Activated T-helper 9 cell treated with anti-CD3 and anti-CD28 coated beads, Interleukin-2, amount 50 U/mL, for 16 hours (primary cell): ENCODE measurements at places on chromosomes 12 and 14.

DNA sequence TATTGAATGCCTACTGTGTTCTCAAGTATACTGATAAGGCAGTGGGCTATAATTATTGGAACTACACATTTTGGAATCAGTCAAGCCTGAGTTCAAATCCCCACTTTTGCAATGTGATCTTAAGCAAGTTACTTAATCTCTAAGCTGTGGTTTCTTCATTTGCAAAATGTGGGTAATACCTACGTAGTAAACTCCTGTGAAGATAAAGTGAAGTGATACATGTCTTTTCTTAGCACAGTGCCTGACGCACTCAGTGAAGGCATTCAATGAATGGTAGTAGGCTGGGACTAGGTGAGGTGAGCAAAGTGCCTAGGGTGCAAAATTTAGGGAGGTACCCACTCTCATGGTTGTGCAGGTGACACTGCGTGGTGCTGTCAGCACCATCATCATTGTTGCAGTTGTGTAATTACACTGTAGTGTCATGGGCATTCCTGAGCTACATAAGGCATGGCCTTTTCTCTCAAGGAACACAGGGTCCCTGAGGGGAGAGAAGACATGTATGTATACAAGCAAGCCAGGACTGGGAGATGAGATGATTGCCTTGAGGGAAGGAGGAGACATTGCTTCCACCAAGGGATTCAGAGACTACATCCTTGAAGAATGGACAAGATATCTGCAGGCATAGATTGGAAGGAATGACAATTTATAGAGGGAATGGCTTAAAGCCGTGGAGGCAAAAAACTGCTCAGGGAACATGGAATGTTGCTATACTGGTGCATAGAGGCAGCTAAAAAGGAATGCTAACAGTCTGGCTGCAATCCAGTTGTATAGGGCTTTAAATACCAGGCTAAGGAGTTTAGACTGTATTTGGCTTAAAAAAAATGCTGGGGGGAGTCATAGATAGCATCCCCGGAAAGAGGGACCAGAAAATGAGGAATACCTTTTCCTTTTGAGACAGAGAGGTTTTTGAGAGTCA, 129.2 kb upstream of the ARHGAP5 start:
- no peak for DNase-seq

GRCh38 chr14:105076296-105076804, 11.1 kb upstream of the GPR132 start:
- DNase-seq = no peak

DNA sequence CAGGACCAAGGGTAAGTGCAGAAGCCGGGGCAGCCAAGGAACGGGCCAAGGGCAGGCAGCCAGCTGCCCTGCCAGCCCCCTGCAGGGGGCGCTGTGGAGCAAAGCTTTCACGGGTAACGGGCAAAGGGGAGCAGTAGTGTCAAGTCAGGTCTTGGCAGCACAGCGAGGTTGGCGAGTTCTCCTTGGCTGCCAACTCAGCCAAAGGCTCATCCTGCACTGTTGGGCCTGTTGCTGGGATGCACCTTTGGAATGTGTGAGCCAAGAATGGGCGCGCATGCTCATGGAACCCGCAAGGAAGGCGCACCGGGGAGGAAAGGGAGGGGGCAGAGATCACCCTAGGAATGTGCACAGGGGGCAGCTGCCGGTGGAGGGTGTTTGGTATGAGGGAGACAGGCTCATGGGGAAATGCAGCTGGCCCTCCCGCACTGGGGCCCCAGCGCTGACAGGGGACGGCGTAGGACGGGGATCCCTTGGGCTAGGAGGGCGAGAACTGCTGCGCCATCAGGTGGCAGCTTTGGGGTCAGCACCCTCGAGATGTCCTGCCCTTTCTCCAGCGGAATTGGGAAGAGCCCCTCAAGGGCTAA, 138.0 kb downstream of the ASCL4 start:
- peak; percentile 31 for DNase-seq

- no peak for DNase-seq
Observed at GRCh38 chr12:8899830-8900229, 14.5 kb upstream of the PHC1 start.

GRCh38 chr12:113980537-113981337, 14.6 kb upstream of the RBM19 start:
- DNase-seq = no peak

DNA sequence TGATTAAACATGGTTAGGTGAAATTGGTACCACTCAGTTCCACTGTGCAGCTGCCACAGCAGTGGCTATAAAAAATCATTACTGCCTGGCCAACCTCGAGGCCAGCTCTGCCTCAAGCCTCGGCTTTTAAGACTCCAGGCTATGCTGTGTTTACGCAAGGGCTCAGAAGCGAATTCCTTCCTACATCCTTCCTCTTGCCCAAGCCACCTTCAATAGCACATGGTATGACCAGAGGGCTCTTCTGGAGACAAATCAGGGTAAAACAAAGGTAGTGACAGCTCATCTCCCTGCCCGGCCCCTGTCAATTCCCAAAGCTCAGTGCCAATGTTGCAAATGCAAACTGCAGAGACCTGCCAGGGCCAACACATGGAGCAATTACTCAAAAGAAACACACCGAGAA, 31.9 kb downstream of the NUAK1 start:
- DNase-seq = no peak

- DNase-seq = no peak
Observed at GRCh38 chr12:92224685-92225331, 79.2 kb upstream of the BTG1 start.

DNA sequence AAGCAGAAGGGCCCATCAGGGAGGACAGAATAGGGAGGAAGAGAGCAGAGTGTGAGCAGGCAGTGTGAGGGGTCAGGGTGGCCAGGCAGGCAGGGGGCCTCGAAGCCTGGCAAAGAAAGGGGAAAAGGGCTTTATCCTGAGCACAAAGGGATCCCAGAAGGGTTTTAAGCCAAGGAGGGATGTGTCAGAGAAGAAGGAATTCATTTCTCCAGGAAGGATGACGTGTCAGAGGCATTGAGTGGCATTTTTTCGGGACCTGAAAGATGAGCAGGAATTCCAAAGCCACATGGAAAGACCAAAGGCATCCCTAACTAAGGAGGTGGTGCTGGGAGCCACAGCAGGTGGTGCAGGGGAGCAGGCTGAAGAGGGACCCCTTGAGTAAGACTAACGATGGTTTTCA, 132.1 kb downstream of the DICER1 start:
- no peak for DNase-seq

DNA sequence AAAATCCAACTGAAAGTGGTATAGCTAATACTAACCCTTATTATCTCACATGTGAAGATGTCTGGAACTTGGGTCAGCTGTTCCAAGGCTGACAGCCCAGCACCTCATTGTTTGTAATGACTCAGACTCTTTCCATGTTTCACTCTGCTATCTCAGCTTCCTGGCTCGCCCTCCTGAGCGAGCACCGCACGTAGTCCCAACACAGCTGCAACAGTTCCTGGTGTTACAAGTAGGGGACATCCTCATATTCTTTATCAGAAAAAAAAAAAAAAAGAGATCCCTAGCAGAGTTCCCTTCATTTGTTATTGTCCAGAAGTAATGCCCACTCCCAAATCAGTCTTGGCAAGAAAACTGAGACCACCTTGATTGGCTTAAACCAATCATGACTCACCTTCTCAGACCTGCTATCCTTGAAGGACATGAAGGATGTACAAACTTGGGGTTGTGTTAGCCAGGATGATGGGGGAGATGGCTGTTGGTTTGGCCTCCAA, 92.5 kb downstream of the ADCK1 start:
- DNase-seq = no peak
